T-helper 2 cell treated with Interferon-gamma antibody and Interleukin-4, amounts not matched to agents 5 μg/mL and 100 μg/mL, for 36 hours (primary cell): ENCODE measurements at places on chromosomes 13 and 19.

GRCh38 chr13:43492745-43493144, 294.0 kb downstream of the ENOX1 start:
- no peak for DNase-seq

DNA sequence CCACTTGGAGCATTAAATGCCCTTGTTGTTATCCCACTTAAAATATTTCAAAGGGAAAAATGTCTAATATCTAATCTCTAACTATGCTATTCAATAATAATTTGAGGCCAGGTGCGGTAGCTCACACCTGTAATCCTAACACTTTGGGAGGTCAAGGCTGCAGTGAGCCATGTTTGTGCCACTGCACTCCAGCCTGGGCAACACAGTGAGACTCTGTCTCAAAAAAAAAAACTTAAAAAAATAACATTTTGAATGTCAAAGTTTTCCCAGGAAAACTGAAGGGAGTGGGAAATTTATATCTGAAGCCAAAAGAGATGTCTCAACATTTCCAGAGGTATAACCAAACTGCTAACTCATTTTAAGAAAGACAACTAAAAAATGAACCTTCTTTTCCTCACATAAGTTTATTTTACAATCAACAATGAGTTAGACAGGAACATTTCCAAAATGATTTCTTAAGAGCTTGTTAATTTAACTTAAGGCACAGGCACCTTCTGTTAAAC, 47.9 kb downstream of the CAB39L start:
- DNase-seq, result no peak

GRCh38 chr19:38190061-38190460, 34.0 kb downstream of the DPF1 start:
- DNase-seq, result no peak

DNA sequence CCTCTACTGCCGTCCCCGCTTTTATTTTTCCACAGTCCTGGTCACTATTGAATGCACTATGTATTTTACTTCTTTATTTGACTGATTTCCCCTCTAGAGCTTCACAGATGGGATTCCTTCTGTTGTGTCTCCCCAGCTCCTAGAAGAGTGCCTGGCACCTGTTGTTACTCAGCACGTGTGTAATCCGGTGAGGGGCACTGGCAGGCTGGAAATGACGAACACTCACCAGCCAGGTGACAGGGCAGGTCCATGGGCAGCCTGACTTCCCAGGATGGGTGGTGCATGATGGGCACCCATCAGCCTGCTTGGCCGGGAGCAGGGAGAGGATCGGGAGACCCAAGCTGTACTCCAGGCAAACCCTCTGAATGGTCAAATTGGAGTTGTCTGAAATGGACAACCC, 67.2 kb downstream of the CEBPG start:
- DNase-seq, result no peak

- no peak for DNase-seq
Observed at GRCh38 chr13:106163426-106163825, 372.0 kb downstream of the EFNB2 start.

- no peak for DNase-seq
Observed at GRCh38 chr13:28753208-28753892, 34.6 kb upstream of the SLC46A3 start.

DNA sequence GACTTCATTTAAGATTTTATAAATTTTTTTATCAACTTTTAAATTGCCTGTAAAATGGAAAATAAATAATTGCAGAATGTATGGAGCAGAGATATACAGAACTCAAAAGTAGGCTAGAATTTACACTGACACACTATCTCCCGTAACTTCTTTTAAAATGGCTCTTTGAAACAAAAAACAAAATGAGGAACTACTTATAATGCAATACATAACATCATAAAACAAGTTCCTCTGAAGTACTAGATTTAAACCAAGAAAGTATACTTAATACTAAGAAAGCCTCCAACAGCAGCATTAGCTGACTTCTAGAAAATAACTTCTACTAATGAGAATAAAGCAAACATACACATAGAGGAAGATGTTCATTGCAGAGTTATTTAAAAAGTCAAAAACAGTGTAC, 17.0 kb downstream of the RBM26 start:
- DNase-seq, result no peak

DNA sequence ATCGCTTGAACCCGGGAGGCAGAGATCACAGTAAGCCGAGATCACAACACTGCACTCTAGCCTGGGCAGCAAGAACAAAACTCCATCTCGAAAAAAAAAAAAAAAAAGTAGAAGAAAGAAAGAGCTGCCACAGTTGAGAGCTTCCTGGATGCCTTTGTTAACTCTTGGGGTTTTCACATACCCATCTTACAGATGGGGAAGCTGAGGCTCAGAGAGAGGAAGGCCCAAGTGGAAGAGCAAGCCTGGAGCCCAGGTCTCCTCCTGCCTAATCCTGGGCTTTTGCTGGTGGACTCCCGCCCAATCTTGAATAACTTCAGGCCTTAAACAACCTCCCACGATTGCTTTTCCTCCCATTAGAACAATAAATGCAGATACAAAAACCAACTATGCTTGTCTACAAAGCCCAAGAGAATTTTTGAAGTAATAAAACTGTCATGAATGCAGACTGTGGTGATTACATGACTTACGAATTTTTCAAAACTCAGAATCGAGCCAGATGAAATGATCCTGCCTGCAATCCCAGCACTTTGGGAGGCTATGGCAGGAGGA, 41.7 kb downstream of the LTBP4 start:
- DNase-seq, result no peak

GRCh38 chr19:51514866-51515481, 13.4 kb upstream of the SIGLEC12 start:
- DNase-seq, result peak; percentile 26

DNA sequence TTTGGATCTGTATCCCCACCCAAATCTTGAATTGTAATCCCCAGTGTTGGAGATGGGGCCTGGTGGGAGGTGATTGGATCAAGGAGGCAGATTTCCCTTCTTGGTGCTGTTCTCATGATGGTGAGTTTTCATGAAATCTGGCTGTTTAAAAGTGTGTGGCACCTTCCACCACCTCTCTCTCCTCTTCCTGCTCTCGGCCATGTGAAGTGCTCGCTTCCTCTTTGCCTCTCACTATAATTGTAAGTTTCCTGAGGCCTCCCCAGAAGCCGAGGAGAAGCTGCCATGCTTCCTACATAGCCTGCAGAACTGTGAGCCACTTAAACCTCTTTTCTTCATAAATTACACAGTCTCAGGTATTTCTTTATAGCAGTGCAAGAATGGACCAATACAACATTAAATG, 15.7 kb downstream of the COMMD6 start:
- DNase-seq, result no peak

GRCh38 chr13:48890391-48890790, 85.3 kb upstream of the FNDC3A start:
- DNase-seq, result no peak

GRCh38 chr13:49821216-49822009, 28.9 kb upstream of the KPNA3 start:
- DNase-seq, result no peak

DNA sequence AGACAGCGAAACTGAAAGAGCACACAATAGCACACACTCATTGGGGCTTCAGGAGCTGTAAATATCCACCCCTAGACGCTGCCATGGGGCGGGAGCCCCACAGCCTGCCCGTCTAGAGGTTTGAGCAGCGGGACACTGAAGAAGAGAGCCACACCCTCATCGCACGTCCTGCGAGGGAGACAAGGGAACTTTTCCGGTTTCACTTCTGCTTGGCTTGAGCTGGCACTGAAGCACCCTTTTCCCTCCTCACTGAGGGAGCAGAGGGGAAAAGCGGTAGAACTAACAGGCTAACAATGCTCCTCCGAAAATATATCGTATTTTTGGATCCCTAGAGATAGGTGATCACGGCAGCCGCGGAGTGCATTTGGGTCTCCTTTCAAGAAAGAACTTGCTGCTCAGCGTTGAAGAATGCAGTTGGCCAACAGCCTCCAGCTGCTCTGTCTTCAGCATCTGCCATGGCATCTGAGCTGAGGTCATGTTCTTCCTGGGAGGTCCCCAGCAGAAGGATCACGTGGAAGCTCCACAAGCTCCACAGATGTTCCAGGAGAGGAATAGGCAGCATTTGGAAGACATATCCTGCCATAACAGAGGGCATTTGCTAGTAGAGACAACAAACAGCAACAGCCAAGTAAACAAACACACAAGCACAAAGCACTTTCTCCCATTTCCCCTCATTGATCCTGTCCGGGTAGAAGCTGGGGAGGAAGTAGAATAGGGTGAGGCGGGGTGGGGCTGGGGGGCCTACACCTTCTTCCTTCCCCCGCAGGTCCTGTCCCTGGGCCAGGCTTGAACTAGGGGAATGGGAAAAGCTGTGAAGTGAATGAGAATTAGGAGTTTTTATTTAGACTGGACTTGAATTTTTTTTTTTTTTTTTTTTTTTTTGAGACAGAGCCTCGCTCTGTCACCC, 44.8 kb upstream of the ALOX5AP start:
- no peak for DNase-seq

- no peak for DNase-seq
Observed at GRCh38 chr19:16018801-16019551, 57.3 kb upstream of the TPM4 start.

DNA sequence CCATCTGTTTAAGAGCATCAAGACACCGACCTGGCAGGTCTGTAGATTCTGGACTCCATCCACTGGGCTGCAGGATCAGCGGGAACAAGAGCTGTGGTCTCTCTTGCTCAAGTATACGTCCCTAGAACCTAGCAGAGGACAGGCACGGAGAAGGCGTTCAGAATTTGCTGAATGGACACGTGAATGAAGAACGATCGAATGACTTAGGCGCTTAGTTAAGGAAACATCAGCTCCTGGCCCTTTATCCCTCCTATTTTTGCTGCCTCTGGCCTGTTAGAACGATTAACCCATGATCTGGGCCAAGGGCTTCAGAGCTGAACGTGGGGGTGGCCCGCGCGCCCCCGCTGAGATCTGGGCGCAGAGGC, 953 bp downstream of the DZIP1 start:
- DNase-seq, result no peak

GRCh38 chr13:26517936-26518335, 39.5 kb upstream of the WASF3 start:
- no peak for DNase-seq

DNA sequence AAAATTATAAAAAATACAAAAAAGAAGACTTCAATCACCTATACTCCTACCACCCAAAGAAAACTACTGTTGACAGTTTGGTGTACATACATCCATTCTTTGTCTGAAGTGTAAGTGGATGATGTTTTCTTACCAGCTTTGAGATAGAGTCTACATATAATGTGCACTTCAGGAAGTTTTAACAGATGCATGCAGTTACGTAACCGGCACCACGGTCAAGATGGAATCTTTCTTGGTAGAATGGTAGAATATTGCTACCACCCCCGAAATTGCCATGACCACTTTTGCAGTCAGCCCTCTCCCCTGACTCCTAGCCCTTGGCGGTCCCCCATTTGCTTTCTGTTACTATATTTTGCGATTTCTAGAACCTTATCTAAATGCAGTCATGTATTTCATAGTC, 1.4 kb downstream of the CUL4A start:
- no peak for DNase-seq

DNA sequence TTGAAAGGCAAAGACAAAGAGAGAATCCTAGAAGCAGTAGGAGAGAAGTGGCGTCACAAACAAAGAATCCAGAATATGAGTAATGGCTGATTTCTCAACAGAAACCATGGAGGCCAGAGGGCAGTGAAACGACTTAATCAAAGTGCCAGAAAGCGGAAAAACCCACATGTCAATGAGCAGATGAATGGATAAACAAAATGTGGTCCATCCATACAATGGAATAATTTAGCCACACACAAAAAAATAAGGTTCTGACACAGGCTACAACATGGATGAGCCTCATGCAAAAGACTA, 52.2 kb upstream of the RANBP3 start:
- DNase-seq, result no peak

GRCh38 chr13:27673911-27674310, 52.2 kb downstream of the POLR1D start:
- no peak for DNase-seq

DNA sequence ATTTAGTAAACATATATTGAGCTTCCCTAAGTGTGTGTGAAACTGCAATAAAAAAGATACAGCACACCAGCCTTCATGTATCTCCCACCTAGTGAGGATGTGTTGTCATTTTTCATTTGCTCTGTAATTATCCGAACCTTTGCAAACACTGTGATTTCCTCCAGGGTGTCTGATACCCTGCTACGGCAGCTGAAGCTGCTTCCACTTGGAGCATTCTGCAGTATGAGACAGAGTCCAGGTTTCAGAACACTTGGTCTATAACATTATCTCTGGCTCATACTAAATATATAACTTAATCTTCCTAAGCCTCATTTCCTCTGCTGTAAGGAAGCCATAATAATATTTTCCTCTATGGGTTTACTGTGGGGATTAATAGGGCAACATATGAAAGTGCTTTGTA, 1338.1 kb upstream of the SLC10A2 start:
- no peak for DNase-seq

GRCh38 chr19:34088292-34088691, 84.0 kb upstream of the LSM14A start:
- no peak for DNase-seq

DNA sequence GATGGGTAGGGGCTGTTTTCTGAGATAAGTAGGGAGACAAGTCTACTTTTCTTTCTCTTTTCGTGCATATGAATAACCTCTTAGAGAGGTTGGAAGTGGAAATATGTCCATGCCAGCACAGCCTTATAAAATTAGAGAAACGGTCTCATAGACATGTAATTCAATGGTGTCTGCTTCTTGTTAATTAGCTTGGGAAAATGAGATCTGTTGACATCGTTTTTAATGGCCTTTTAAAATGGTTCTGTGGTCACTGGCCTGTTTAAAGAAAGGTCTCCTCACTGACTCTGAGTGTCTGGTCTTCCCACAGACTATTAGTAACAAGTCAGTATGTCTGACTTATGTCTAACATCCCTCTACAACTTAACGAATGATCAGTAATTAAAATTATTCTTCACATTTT, 487.1 kb downstream of the SLITRK6 start:
- DNase-seq, result no peak

- no peak for DNase-seq
Observed at GRCh38 chr19:5541456-5541855, 26.3 kb downstream of the TINCR start.

DNA sequence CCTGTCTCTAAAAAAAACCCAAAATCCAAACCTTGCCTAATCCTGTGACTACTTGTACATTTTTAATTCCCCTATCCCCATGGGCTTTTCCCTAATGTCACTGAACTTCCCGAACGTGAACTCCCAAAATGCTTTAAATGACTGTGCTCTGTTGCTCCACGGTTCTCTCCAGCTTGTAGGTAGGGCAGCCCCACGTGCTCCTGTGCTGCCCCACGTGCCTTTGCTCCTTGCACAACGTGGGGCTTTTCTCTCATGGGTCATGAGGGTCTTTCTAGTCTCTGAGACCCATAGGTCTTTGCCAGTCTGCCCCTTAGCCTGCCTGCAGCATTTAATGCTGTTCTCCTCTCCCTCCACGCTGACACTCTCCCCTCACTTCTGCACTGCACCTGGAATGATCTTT, 122.0 kb downstream of the SHISA2 start:
- no peak for DNase-seq

- no peak for DNase-seq
Observed at GRCh38 chr19:46211201-46211881, 18.2 kb upstream of the IGFL1 start.

DNA sequence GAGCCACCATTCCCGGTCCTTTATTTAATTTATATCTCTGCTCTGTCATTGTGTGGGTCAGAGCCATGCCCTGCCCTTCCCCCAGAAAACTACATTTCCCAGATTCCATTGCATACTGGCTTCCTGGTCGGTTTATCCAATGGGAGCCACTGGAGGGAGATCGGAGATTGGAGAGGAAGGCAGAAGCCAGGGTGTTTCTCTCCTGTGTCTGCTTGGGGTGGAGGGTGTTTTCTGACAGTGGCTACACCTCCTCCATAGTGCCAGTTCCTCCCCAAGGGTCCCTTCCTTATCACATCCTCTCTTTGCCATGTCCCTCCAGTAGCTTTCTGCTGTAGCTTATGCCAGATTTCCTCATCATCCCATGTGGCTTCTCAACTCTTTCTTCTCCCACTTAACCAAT, 19.0 kb downstream of the OLFM2 start:
- no peak for DNase-seq
